Erythroblast (primary cell): ENCODE measurements at places on chromosomes 6 and 20.

DNA sequence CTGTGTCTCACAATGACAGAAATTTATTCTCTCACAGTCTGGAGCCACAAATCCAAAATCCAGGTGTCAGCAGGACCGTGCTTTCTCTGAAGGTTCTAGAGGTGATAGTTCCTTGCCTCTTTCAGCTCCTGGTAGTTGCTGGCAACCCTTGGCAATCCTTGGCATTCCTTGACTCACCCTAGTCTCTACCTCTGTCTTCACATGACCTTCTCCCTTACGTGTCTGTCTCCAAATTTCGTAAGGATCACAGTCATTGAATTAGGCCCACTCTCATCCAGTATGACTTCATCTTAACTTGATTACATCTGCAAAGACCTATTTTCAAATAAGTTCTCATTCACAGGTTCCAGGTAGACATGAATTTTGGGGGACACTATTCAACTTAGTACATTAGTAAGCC is 143.1 kb downstream of the CEP57L1 start:
- DNase-seq = no peak

- no peak for DNase-seq
Observed at GRCh38 chr6:25628471-25629197, 23.4 kb upstream of the SCGN start.

- no peak for DNase-seq
Observed at GRCh38 chr6:114042267-114043016, 71.5 kb upstream of the HDAC2 start.

DNA sequence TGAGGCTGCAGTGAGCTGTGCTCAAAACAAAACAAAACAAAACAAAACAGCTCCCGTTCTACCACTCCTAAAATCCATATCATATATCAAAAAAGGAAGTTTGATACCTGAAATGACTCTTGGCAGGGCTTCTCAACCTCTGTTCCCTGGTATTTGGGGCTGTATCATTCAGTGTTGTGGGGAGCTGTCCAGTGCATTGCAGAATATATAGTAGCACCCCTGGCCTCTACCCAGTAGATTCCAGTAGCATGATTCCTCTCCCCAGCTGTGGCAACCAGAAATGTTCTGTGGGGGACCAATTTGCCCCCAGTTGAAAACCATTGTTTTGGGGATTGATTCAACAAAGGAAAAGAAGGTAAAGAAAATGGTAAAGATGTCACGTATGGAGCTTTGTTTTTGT is 238.9 kb downstream of the PRL start:
- DNase-seq = no peak

DNA sequence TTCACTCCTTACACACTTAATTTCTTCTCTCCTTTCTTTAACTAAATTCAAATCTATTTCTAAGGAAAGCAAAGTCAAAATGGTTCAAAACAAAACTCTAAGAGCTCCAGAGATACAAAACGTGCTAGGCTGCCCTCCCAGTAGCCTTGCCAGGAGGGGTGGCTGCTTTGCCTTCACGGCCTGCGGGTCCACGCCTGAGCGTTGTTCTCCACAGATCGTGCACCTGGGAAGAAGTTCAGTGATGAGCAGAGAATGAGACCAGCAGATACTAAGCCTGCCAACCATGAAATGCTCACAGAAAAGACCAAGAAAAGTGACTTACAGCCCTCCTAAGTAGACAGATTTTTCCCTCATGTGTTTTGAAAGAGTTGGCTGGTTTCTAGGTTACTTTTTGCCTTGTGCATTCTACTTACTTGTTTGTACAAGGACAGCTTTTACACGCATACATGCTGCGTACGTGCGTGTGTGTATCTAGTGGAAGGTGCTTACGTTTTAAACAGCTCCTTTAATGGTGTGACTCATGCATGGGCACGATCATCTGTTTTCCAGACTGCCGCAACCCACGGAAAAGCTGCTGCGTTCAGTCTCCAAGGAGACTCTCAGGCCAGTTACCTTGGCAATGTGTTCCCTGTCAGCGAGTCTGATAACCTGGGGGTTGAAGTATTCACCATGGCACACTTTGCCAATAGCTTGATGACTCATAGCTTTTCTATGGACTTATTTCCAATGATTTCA is 32.4 kb upstream of the PBOV1 start:
- no peak for DNase-seq

DNA sequence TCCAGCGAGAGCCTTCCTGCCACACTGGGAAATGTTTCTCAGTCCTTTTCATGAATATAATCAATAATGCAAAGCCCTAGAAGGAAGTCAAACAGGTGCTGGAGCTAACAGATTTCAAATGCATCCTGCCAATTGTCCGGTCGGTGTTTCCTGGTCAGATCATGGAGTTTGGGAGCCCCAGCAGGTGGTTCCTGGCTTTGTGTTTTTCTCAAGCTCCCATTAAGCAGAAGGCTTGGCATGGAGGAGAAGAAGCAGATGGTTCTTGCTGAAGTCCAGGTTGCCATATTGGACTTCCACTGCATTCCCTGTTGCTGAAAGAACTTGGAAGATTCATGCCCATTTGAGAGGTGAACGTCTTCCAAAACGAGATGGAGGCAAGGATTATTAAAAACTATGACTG is 68.6 kb downstream of the GFOD1 start:
- DNase-seq = no peak

GRCh38 chr6:128981716-128982115 is 98.8 kb downstream of the LAMA2 start:
- no peak for DNase-seq

DNA sequence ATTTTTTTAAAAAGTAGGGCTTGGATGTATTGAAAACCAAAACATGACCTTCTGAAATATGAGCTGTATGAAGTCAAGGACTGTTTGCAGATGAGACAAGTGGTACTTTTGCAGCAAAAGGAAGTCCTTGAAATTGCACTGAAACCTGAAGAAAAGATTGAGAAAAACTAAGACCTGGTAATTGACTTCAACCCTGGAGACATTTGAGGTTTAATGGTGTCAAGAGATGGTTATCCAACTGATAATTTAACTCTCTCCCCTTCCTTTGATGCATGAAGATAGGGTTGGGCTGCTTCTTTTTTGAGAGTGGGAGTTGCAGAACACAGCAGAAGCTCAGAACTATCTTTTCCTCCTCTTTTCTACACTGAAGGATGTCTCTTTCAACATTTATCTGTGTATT is 180.9 kb upstream of the DTNBP1 start:
- no peak for DNase-seq

- no peak for DNase-seq
Observed at GRCh38 chr6:51805517-51805916, 281.9 kb downstream of the PKHD1 start.

GRCh38 chr6:7546020-7546369 is 4.5 kb downstream of the DSP start:
- no peak for DNase-seq

- peak; percentile 63 for DNase-seq
Observed at GRCh38 chr6:21588481-21589351, 4.8 kb upstream of the SOX4 start.

DNA sequence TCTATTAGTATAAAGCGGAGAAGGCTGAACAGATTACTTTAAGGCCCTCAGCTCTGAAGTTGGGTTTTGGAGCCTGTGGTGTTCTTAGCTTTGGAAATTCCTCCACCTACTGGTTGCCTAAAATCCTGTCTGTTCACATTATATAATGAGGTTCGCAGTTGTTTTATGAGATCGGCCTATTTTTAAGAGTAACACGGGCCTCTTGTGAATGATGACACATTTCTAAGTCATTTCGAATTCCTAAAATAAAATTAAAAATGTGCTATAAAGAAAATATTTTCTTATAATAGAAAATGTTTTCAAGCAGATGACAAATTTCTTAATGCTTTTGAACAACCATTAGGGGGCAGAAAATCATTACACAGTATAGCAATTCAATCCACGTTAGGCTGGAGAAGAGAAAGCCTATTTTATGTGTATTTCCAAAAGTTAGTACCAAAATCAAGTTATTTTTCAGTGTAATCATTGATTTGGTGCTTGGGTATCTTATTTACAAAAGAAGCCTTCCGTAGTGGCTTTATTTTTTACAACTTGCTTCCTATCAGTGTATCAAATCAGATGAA is 15.8 kb upstream of the FAM8A1 start:
- peak; percentile 52 for DNase-seq

GRCh38 chr6:112827793-112828192 is 480.7 kb downstream of the RFPL4B start:
- no peak for DNase-seq

GRCh38 chr20:61736751-61737310 is 328.9 kb downstream of the TAF4 start:
- no peak for DNase-seq

GRCh38 chr20:11350126-11351005 is 567.3 kb upstream of the BTBD3 start:
- no peak for DNase-seq

DNA sequence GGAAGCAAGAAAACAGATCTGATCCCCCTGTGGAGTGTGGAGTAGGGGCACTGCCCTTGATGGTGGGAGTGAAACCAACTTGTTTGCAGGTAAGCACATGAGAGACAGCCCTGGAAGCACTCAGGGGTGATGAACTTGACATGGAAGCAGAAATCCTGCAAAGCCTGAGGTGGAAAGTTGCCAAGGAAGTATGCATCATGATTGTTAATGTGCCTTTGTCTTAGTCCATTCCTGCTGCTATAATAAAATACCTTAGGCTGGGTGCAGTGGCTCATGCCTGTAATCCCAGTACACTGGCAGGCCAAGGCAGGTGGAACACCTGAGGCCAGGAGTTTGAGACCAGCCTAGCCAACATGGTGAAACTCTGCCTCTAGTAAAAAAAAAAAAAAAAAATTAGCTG is 40.2 kb upstream of the IFNGR1 start:
- no peak for DNase-seq

DNA sequence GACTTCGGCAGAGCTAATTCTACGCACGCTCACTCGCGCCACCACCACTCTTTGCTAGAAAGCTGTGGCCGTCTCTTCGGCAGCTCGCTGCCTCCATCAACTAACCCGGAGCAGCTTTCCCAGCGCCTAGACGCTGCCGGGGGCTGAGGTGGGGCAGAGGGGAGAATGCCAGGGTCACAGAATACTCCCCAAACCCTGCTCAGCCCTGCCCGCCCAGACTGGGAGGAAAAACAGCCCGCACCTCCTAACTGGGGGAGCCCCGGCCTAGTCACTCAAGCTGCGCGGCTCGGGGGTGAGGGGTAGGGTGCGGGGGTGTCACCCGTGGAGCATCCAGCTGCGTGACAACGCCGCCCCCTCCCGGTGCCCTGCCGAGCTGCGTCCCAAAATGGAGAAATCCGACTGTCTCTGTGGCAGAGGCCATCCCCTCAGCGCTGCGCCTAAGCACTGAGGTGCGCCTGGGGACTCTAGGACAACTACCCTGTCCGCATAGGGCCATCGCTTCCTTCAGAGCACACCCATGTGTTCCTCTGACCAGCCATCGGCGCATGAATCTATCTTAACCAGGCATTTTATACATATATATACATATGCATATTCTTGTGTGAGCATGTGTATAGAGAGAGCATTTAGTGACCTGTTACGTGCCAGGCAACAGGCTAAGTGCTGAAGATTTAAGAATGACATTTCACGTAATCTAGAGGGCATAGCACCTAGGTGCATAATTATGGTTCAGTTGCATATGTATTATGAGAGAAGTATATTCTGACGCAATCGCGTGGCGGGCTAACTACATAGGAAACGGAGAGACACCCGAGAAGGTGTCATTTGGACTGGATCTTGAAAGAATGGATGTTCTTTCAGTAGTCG is 1.5 kb upstream of the TENT5A start:
- DNase-seq = peak; percentile 92

- DNase-seq = no peak
Observed at GRCh38 chr6:35663447-35664235, 25.1 kb downstream of the FKBP5 start.

- DNase-seq = no peak
Observed at GRCh38 chr6:169897601-169898358, 146.4 kb downstream of the ERMARD start.

GRCh38 chr6:127954082-127954481 is 53.2 kb upstream of the THEMIS start:
- no peak for DNase-seq

DNA sequence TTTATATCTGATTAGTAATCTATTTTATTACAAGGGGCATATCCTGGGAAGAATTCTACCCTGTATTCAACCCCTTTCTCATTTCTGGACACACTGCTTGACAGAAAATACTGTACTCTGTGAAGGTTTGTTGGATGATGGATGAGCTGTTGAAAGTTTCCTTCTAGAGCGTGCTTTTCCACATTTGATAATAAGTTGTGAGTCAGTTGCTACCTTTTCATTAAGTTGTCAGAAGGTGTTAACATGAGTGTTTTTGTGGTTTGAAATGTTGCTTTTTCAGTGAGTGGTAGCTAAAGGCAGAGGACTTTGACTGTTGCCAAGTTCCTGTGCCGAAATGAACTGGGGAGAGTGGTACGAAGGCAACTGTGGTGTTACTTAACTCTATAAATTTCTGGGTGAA is 3.9 kb upstream of the ECI2 start:
- no peak for DNase-seq

GRCh38 chr20:36540551-36541211 is 638 bp upstream of the MYL9 start:
- no peak for DNase-seq

DNA sequence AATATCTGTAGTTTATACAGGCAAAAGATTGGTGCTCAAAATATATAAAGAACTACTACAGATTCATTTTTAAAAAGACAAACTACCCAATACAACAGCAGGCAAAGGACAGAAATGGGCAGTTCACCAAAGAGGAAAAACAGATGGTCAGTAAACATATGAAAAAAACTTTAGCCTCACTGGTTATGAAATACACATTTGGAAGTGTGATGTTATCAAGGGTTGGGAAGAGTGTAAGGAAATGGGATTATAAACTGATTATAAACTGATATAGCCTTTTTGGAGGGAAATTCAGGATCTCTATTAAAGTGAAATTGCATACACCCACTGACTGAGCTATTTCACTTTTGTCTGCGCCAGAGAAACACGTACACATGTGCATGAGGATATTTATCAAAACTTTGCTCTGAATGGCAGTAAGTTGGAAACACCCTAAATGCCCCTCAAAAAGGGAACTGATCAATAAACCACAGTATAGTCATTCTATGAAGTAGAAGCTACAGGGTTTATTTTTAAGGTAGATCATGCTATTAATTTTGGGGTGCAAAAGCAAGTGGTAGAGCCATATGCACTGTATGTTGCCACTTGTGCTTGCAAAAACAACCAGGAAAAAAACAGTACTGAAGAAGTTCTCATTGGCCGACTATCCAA is 32.2 kb upstream of the ARFGEF2 start:
- DNase-seq = no peak

DNA sequence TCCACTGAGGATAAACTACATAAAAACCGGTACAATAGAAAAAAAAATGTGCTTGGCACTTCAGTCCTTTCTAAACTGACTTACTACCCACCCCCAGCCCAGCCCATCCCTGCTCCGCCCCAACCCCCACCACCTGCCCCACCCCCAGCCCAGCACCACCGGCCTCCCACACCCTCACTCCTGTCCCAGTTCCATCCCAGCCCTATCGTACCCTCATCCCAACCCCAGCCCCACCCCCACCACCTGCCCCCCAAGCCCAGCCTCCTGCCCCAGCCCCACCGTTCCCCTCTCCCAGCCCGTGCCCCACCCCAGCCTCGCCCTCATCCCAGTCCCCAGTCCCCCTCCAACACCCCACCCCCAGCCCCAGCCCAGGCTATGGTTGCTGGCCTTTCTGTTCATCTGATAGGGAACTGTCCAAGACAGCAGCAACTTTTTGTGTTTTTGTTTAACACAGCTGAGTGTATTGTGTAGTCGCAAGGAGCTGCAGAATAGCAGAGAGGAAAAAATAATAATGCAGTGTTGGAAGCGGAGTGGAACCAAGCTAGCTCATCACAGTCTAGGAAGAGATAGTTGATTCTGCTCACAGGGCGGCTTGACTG is 61.9 kb downstream of the SASH1 start:
- no peak for DNase-seq
